Activated CD4-positive, alpha-beta T cell treated with anti-CD3 and anti-CD28 coated beads, Interleukin-2, amount 10 ng/mL, durations not matched to agents 24 days and 14 days (primary cell): ENCODE measurements at places on chromosomes 1 and 21. TPM values are rescaled to one million over a fixed set of nuclear protein-coding genes. Genes with fewer than 3 reads are reported as not detected.
A peak's percentile ranks its signal among the peaks of the same experiment; 100 is the strongest.

GRCh38 chr1:25809929-25810328 is 9.8 kb upstream of the MTFR1L start:
- no peaks in the 10 kb centered on the region for H3K36me3 ChIP-seq
- H3K27me3 ChIP-seq = no peaks in the 10 kb centered on the region
- no peak for DNase-seq
- no peak overlapping the region for H3K27ac ChIP-seq
- no peaks in the 10 kb centered on the region for H3K4me1 ChIP-seq

MEGF6 gene
- total RNA-seq = 1.7 and 2.1 TPM in 2 replicates

CFAP107 gene
- not detected in 2 replicates for total RNA-seq

RGS13 gene
- total RNA-seq = not detected in 2 replicates

DNA sequence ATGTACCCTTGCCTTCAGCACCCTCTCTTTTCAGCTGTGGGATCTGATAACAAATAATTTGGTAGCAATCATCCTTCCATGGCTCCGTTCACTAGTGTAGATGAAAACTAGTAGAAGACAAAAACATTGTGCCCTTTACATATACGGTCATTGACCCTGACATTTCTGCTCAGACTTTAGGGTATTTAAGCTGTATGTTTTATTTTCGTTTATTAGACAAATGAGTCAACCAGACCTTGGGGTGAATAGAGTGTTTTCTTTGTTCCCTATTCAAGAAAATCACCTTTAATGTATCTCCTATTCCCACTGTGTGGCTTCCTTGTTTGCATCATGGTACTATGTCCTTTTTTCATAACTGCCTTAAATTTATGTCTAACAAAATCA is 187.3 kb downstream of the VAV3 start:
- no peaks in the 10 kb centered on the region for H3K36me3 ChIP-seq

- H3K36me3 ChIP-seq = peaks cover 8% of the 10 kb centered on the region
- H3K4me3 ChIP-seq = no peak overlapping the region
- H3K27me3 ChIP-seq = no peaks in the 10 kb centered on the region
- DNase-seq = no peak
- H3K27ac ChIP-seq = no peak overlapping the region
Measured at GRCh38 chr21:29403301-29403700, 104.6 kb downstream of the BACH1 start.

FCRL2 gene
- not detected in 2 replicates for total RNA-seq

GRCh38 chr1:181910905-181911304 is 150.6 kb downstream of the ZNF648 start:
- no peaks in the 10 kb centered on the region for H3K4me1 ChIP-seq
- H3K27ac ChIP-seq = no peak overlapping the region
- DNase-seq = no peak

DNA sequence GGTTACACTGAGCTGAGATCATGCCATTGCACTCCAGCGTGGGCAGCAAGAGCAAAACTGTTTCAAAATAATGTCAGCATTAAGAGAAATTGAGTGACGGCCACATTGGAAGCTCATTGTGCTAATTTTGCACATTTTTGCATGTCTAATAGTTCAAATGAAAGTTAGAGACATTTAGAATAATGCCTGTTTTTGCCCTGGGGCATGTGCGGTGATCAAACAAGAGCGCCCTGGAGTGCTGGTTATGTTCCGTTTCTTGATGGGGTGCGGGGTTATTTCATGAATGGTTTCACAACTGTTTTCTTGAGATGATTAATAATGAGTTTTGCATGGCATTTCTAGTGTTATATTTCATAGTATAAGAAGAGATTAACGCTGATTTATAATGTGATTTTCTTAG is 13.1 kb downstream of the OR2T11 start:
- peaks cover 11% of the 10 kb centered on the region for H3K4me1 ChIP-seq
- H3K27ac ChIP-seq = no peak overlapping the region
- H3K4me3 ChIP-seq = no peak overlapping the region
- no peaks in the 10 kb centered on the region for H3K27me3 ChIP-seq
- H3K36me3 ChIP-seq = no peaks in the 10 kb centered on the region

DNA sequence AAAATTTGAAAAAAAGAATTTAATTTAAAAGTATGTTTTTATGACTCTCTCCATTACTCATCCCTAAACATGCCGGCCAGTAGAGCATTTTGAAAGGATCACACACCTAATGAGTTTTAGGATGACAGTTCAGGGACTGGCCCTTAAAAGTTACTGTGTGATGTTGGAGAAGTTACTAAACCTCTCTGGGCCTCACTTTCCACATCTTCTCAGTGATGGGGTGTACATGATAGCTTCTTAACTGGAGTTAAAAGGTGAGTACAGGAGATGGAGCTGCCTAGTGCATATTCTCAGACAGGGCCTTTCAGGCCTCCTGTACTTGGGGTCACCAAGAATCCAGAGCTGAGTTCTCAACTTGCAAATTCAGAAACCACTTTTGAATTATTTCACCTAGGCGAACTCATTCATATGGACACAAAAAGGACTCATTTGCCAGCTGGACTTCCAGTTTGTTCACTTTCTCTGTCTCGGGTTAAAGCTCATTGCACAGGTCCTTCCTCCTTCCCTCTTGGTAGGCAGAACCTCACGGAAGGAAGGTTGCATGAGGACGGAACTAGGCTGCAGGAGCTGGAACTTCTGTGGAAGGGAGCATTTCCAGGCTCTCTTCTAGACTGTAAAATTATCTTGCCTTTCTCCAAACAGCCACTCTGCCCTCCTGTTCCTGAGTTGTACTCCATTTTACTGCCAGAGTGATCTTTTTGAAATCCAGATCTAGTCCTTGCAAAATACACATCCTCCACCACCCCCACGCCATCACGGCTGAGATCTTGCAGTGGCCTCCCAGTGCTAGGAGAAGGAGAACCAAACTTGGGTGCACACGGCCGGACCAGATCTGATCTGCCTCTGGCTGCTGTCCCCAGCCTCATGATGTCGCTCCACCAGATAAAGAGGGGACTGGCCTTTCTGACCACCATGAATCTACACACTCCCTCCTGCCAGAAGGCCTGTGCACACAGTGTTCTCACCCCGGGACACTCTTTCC is 4.3 kb upstream of the SLC30A1 start:
- no peaks in the 10 kb centered on the region for H3K36me3 ChIP-seq
- H3K4me1 ChIP-seq = peaks cover 14% of the 10 kb centered on the region
- no peak overlapping the region for H3K4me3 ChIP-seq
- H3K27ac ChIP-seq = no peak overlapping the region
- peaks cover 4% of the 10 kb centered on the region for H3K27me3 ChIP-seq

DNA sequence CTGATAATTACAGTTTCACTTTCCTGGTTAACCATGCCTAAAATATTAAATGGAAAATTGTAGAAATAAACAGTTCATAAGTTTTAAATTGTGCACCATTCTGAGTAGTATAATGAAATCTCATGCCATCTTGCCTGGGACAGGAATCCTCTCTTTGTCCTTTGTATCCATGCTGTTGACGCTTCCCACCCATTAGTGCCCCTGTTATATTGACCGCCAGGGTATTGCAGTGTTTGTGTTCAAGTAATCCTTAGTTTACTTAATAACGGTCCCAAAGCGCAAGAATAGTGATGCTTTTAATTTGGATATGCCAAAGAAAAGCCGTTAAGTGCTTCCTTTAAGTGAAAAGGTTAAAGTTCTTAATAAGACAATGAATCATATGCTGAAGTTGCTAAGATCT is 41.7 kb downstream of the RPRD2 start:
- no peaks in the 10 kb centered on the region for H3K27me3 ChIP-seq
- H3K4me3 ChIP-seq = no peak overlapping the region
- H3K4me1 ChIP-seq = peaks cover 12% of the 10 kb centered on the region

GRCh38 chr1:245383396-245384330 is 228.9 kb downstream of the KIF26B start:
- H3K4me1 ChIP-seq = peaks cover 3% of the 10 kb centered on the region
- no peak for DNase-seq
- peaks cover 8% of the 10 kb centered on the region for H3K27me3 ChIP-seq
- no peaks in the 10 kb centered on the region for H3K36me3 ChIP-seq

DNA sequence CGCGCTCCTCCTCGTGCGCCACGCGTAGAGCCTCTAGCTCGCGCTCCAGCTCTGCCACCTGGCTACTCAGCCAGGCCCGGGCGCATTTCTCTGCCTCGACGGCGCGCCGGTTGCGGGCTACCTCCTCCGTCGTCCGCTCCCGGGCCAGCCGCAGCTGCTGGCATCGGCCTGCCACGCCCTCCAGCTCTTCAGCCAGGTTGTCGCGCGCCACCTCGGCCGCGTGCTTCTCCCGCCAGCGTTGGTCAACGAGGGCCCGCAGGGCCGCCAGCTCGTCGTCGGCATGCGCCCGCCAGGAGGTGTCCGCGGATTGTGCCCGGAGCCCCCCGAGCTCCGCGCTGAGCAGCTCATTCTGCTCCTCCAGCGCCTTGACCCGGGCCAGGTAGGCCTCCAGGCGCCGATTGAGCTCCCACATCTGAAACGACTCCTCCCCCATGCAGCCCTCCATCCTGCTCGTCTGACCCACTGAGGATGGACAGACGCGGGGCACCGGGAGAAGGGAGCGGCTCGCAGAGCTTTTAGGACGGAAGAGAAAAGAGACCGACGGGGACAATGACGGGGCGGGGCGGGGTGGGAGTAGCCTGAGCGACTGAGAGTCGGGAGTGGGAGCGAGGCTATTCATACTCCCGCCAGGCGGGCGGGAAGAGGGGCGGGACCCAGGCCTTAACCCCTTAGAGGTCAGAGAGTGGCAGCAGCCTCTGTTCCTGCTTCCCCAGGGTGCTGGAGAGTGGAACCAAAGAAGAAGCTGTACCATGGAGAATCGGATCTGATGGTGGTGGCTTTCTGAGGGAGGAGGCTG is at the start of gene NES:
NES (minus strand) TSS at position 588 of the 796 bp plus-strand sequence; CDS start at position 445, 143 bp downstream.
- peaks cover 13% of the 10 kb centered on the region for H3K4me1 ChIP-seq
- H3K27me3 ChIP-seq = peaks cover 84% of the 10 kb centered on the region
- peak within 1 kb of the TSS; percentile 6 for H3K27ac ChIP-seq
- DNase-seq = no peak

- H3K4me3 ChIP-seq = no peak overlapping the region
- H3K27ac ChIP-seq = no peak overlapping the region
- H3K4me1 ChIP-seq = no peaks in the 10 kb centered on the region
- peaks cover 12% of the 10 kb centered on the region for H3K27me3 ChIP-seq
- no peaks in the 10 kb centered on the region for H3K36me3 ChIP-seq
Measured at GRCh38 chr1:25167269-25168192, 64.8 kb downstream of the SYF2 start.

GRCh38 chr1:228033376-228033775 is 26.6 kb downstream of the WNT3A start:
- H3K4me3 ChIP-seq = no peak overlapping the region
- H3K27ac ChIP-seq = no peak overlapping the region
- no peaks in the 10 kb centered on the region for H3K4me1 ChIP-seq
- H3K36me3 ChIP-seq = no peaks in the 10 kb centered on the region
- DNase-seq = no peak

DNA sequence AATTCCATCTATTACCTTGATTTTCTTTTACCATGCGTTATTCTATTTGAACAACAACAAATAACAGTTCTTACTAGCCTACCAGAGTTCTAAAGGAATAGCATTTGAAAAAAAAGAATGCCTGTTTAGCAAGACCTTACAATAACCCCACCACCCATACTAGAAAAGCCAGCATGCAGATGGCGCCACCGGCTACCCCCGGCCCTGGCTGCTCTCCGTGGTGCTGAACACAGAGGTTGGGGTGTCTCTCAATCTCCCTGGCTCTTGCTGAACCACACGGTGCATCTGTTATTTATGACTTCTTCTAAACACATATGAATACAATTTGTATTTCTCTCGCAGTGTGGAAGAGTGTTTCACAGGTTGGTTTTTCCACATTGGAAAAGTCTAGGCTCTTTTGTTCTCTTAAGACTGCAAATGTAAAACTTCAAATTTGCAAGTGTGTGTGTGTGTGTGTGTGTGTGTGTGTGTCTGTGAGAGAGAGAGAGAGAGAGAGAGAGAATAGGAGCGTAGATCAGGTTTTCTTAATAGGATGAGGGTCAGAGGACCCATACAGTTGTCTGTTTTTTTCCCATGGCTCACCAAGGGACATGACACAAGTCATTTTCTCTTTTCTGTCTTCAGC is 13.6 kb downstream of the GRIK3 start:
- no peak overlapping the region for H3K4me3 ChIP-seq
- no peaks in the 10 kb centered on the region for H3K4me1 ChIP-seq
- DNase-seq = peak; percentile 73
- no peak overlapping the region for H3K27ac ChIP-seq
- no peaks in the 10 kb centered on the region for H3K36me3 ChIP-seq

DNA sequence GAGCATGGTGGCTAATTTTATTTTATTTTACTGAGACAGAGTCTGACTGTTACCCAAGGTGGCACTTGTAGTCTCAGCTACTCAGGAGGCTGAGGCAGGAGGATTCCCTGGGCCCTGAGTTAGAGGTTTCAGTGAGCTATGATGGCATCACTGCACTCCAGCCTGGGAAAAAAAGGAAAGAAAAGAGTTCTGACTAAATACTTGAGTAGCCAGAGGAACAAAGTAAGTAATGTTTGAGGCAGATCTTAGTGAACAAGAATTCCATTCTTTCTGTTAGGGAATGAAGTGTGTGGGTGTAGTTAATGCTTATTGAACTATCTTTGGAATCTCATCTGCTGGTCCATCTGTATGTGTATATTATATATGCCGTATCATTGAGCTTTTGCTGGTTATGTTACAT is 13.1 kb upstream of the EVI5 start:
- H3K4me3 ChIP-seq = no peak overlapping the region
- H3K27me3 ChIP-seq = peaks cover 46% of the 10 kb centered on the region
- H3K27ac ChIP-seq = no peak overlapping the region
- no peaks in the 10 kb centered on the region for H3K4me1 ChIP-seq

GRCh38 chr1:225987491-225988316 is 11.4 kb downstream of the SDE2 start:
- no peaks in the 10 kb centered on the region for H3K27me3 ChIP-seq
- H3K4me3 ChIP-seq = no peak overlapping the region
- no peak for DNase-seq
- peaks cover 21% of the 10 kb centered on the region for H3K4me1 ChIP-seq
- no peak overlapping the region for H3K27ac ChIP-seq

BTG3 gene
- 74.4 and 80.5 TPM in 2 replicates for total RNA-seq

- peaks cover 56% of the 10 kb centered on the region for H3K36me3 ChIP-seq
- H3K27ac ChIP-seq = no peak overlapping the region
- peaks cover 46% of the 10 kb centered on the region for H3K4me1 ChIP-seq
- no peaks in the 10 kb centered on the region for H3K27me3 ChIP-seq
- DNase-seq = no peak
Measured at GRCh38 chr1:200406161-200406797, 3.6 kb downstream of the ZNF281 start.

KRTAP11-1 gene
- total RNA-seq = not detected in 2 replicates

GRCh38 chr1:228833911-228834688 is 98.8 kb downstream of the RHOU start:
- H3K27ac ChIP-seq = no peak overlapping the region
- DNase-seq = peak; percentile 53
- no peaks in the 10 kb centered on the region for H3K36me3 ChIP-seq
